ENCODE measurements at places on chromosomes 7 and 10.
A peak's percentile ranks its signal among the peaks of the same experiment; 100 is the strongest.

DNA sequence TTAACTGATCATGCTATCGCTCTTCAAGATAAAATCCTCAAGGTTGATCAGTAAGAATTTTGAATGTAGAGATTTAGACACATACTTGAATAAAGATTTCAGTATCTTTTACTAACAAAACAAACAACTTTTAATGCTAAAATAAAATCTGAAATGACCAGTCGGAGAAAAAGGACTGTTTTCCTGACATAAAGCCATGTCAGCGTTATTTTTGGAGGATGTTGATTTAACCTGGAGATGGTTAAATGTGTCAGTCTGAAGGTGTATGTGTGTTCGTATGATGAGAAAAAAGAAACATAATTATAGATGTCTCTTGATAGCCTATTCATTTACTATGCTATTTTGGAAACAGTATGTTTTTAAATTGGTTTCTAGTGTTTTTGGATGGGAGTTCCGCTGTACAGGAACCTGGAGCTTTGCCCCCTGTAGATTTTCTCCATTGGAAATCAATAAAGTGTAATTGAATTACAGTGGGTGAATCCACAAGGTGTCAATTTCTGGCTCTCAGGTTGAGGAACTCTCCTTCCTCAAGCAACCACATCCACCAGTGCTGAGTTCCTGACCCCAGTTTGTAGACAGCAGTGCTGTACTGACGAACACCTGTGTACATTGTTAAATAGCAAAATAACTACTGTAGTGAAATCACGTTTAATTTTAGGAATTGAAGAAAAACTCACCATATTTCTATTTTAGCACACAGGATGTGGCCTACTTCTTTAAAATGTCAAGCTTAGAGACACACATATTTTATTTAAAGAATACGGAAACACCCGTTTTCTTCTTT, 670.1 kb downstream of the MAGI2 start:
- DNase-seq, result no peak

- no peak for DNase-seq
Observed at GRCh38 chr7:158246960-158247673, 340.5 kb downstream of the PTPRN2 start.

- DNase-seq, result no peak
Observed at GRCh38 chr7:129799350-129799955, 153.3 kb downstream of the UBE2H start.

DNA sequence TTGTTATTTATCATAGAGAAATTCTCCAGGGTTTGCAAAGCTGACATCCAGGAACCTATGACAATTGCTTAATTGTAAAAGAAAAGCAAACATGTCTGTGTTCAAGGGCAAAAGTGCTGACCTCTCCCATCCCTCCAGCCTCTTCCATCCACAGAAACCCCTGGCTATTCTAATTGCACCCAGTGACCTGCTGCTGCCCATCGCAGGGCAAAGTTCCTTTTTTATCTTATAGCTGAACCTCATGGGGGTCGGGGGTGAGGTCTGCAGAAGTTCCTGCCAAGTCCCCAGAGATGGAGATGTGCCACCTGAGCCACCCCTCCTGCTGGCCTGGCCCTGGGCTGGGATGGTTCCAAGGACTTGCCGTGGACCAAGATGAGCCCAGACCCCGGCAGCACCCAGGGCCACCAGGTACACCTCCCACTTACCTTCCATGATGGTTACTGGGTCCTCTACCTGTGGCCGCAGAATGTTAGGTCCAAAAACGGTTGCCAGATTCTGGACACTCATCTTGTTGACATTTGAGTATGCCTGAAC, 146.5 kb downstream of the MAPK8 start:
- DNase-seq, result no peak

DNA sequence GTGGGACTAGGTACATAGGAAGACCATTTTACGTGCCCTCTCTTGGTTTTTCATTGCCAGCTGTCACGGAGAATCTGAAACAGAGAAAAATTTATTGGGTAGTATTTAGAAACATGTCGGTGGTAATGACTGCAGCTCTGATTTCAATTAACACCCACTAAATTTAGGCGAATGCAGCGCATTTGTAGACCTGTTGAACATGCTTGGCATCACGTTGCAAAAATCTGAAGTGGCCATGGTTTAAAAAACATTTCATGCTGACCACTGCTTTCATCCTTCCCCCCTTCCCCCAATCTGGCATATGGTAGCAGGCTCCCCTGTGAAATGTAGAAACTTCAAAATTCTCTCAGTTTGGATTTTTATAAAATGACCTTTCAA, 34.0 kb downstream of the LRMDA start:
- no peak for DNase-seq

DNA sequence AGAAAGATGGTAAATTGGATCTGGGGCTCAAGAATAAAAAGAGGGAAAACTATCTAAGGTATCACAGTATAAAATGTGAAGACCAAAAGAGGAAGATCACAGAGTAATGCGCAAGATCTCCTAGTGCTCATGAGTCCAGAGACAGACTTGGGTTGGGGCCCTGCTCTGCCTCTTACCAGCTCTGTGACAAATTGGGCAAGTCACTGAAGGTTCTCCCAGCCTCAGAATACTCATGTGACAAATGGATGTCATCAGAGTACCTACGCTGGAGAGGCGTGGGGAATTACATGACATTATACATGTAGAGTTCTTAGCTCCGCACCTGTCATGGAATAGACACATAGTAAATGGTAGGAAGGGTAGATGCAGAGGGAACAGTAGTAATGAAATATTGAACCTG, 124.4 kb downstream of the DOCK4 start:
- no peak for DNase-seq

GRCh38 chr10:128213156-128213555, 86.9 kb upstream of the MKI67 start:
- no peak for DNase-seq

DNA sequence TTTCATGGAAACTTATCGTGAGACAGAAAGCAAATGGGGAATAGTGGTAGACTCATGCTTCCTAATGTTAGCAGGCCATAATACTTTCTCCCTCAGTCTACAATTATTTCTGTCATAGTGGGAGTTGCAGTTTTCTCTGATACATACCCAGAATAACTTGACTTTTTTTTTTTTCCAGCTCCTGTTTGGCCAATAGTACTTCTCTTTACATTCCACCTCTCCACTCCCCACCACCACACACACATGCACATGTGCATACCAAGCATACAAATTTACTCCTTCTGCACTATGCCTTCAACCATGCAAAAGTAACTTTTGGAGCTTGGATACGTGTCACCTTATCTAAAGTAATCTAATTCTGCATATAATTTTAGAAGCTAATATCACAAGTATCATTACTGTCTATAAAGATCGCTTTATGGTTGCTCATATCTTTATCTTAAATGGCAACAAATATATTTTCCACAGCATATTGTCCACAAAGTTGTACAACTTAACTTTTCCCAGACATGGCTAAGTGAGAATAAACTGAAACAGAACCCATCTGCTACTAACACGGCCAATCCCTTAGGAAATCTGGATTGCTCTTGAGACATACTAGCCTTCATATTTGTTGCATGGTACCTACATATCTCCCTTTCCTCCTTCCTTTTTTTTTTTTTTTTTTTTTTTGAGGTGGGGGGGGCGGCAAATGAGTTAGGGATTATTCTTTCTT, 49.0 kb downstream of the TES start:
- DNase-seq, result no peak

DNA sequence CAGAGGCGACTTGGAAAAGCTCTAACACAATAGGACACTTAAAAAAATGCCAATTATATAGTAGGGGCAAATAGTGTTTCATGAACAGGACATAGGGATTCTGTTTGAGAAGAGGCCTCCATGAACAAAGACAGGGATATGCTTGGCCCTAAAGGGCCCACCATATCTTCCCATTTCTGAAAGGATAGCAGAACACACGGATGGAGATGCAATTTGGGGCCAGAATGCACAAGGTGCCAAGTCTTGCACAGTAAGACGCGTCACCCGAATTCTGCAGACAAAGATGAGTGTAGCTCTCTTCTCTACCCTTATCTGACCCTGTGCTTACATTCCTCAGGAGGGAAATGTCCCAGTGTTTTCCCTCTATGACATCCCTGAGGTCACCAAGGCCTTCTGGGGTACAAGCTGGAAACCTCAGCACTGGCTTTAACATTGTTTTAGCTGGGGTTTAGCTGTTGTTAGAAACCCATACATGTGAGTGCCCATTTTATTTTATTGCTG, 12.8 kb downstream of the PRKCQ start:
- no peak for DNase-seq

- DNase-seq, result no peak
Observed at GRCh38 chr7:65489260-65489767, 115.7 kb downstream of the ZNF92 start.

- no peak for DNase-seq
Observed at GRCh38 chr10:99564361-99564760, 31.6 kb downstream of the NKX2-3 start.

DNA sequence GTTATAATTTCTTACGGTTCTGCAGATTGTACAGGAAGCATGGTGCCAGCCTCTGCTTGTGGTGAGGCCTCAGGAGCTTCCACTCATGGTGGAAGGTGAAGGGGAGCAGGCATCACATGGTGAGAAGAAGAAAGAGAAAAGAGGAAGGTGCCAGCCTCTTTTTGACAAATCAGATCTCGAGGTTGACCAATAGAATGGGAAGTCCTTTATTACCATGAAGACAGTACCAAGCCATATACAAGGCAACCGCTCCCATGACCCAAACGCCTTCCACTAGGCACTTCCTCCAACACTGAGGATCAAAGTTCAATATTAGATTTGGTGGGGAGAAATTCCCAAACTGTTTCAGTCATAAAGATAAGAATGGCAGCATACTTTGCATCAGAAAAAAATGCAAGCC, 502.8 kb downstream of the GLRX3 start:
- DNase-seq, result no peak

DNA sequence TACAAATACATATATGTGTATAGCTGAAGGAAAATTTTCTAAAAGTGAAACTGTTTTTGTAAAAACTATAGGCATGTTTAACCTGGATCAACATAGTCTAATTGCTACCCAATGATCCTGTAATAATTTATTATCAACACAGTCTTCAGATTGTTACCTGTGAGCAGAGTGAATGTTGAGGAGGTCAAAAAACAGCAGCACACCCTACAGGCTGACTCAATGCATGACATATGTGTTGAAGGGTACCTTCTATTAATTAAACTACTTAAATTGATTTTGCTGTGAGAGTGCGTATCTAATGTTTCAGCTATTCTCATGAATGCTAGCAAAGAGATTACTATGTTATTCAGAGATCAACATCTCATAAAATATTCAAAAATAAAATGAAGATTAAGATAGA, 411.4 kb downstream of the TNS3 start:
- DNase-seq, result no peak

DNA sequence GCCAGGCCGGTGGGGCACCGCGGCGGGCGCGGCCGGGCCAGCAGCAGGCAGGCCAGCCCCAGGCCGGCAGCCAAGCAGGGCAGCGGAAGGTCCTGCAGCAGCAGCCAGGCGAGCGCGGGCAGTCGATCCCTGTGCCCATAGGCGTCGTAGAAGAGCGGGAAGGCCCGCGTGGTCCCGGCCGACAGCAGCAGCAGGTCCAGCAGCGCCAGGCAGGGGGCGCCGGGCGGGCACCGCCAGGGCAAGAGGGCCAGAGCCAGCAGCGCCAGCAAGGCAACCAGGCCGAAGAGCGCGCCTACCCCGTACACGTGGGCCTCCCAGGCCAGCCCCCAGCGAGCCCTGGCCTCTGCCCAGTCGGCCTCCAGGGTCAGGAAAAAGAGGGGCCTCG, 8.4 kb upstream of the RBM28 start:
- DNase-seq, result peak; percentile 20

GRCh38 chr10:51468424-51468823, 231.0 kb downstream of the CSTF2T start:
- DNase-seq, result no peak

DNA sequence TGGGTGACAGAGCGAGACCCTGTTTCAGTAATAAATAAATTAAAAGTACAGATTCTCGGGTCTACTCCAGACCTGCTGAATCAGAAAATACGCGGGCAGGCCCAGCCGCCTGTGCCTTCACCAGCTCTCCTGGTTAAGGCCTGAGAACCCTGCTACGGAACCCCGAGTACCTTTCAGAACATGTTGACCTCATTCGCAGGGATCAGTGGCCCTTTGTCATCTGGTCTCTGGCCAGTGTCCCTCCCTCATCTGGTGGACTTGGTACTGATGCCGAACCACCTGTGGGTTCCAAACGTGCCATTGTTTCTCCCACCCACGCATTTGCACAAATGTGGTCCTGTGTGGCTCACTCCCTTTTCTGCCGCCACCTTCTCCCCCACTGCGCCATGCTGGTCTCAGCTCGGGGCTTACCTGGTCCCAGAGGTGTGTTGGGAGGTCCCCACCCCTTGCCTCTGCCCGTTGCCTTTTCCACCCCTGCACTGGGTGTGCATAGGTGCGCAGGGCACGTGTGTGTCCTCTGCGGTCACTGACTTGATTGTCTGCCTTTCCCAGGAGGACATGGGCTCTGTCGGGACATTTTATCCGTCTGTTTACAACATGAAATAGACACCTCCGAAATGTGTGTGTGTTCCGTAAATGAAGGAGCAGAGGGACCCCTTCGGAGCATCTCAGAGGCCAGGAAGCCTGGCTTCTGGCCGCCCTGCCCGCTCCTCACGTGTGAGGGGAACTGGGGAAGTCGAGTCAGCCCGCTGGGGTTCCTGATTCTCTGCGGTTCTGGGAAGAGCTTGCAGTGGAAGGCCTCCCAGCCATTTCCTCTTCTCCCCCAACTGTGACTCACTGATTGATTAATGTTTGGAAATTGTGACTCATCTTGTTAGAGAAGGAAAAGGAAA, 135.2 kb downstream of the CUX1 start:
- no peak for DNase-seq

GRCh38 chr7:6655636-6656385, 18.7 kb downstream of the ZNF316 start:
- DNase-seq, result no peak

- peak; percentile 24 for DNase-seq
Observed at GRCh38 chr10:97686301-97686961, 610 bp downstream of the AVPI1 start.

GRCh38 chr7:158043551-158044481, 543.8 kb downstream of the PTPRN2 start:
- DNase-seq, result no peak

GRCh38 chr10:124349996-124350280, 68.8 kb downstream of the OAT start:
- DNase-seq, result no peak

DNA sequence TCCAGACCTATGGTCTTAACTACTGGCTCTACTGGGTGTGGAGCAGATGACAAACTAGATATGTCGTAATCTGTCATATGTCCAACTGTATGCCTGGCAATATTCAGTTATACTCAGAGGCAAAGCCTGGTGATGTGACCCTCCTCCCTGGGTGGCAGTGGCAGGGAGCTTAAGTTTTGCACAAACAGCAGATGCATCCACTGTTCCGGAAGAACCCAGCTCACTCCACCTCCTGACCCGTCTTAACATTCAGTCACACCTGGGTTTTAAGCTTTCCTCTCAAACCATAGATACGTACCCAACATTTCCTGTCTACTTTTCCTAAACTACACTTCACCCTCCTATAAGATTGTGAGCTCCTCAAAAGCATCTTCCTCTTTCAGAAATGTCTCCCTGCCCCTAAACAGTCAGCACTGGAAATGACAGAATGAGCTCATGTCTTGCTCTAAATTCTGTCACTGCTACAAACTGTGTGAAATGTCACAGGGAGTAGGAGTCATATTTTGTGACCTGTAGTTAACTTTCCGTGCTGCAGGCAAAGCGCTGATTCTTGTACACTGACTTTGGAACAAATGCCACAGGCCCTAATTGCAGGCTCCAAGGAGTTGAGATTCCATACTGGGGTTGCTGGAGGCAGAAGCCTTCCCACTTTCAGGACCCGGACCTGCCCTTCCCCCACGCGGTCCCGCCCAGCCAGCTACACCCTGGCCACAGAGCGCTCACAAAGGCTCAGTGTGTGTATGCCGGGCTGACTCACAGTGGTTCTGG, 23.9 kb downstream of the SCD start:
- peak; percentile 53 for DNase-seq
